ENCODE measurements at places on chromosomes 16 and 17. TPM values are rescaled to one million over a fixed set of nuclear protein-coding genes. Genes with fewer than 3 reads are reported as not detected.

DNA sequence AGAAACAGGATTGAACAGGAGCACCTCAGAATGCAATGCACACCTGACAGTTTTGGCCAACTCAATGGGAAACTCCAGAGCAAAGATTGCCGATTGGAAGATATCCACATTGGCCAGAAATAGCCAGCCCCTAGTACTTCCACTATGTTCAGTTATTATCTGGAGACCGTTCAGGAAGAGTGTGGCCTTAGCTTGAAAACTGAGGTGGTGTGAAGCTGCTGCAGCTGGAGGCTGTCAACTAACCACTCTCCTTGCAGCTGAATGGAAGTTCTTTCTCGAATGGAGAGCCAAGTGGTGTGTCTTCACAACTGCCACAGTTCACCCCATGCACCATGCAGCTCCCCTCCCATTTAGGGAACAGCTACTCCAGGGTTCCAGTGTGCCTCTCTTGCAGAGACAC is 61.9 kb upstream of the DHX40 start:
- DNase-seq, result no peak

DNA sequence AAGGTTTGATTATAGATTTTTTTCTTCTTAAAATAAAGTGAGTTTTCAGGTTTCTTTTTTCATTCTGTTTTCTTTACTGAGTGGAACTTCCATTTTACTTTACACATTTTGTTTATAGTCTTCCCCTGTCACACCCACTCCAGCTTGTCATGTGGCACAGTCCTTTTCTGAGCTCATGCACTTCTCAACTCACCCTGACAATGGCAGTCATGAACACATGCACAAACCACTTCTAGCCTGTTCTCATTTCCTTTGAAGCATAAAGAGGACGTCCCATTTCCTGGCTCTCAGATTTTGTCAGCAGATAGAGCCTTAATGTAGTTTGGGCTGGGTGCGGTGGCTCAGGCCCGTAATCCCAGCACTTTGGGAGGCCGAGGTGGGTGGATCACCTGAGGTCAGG is 168.0 kb downstream of the AHSP start:
- DNase-seq, result no peak

DNA sequence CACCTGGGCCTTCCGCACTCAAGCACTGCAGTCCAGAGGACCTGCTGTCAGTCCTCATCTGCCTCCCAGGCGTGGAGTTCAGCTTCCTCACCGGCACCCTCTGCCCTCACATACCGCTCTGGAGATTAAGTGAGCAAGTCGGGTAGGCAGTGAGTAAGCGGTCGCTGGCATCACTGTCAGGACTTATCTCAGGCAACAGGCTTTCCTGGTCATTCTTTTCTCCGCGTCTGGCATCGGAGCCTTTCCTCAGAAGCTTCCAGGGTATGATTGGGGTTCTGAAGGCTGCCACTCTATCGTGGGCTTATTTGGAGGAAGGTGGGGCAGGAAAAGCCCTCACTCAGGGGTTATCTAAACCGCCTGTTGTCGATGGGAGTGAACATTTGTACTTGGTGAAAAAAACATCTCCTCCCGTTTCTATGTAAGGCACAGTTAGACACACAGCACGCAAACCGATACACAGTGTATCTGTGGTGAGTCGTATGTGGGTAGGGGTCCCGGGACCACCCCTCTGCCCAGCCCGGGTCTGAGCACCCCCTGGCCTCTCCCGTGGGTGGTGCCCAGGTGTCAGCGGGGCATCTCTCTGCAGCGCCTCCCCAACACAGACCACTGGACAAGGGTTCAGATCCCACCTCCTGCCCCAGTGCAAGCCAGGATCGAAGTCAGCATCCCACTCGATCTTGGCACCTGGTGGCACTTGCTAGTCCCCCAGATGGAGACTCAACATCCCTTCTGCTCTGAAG is 92.5 kb upstream of the PLCG2 start:
- DNase-seq, result no peak

GRCh38 chr17:72838068-72838467 is 254.4 kb downstream of the SLC39A11 start:
- DNase-seq, result no peak

GRCh38 chr17:79080349-79080748 is 5.7 kb downstream of the ENGASE start:
- no peak for DNase-seq

GRCh38 chr17:40145476-40145875 is 5.1 kb downstream of the CASC3 start:
- DNase-seq, result no peak

DNA sequence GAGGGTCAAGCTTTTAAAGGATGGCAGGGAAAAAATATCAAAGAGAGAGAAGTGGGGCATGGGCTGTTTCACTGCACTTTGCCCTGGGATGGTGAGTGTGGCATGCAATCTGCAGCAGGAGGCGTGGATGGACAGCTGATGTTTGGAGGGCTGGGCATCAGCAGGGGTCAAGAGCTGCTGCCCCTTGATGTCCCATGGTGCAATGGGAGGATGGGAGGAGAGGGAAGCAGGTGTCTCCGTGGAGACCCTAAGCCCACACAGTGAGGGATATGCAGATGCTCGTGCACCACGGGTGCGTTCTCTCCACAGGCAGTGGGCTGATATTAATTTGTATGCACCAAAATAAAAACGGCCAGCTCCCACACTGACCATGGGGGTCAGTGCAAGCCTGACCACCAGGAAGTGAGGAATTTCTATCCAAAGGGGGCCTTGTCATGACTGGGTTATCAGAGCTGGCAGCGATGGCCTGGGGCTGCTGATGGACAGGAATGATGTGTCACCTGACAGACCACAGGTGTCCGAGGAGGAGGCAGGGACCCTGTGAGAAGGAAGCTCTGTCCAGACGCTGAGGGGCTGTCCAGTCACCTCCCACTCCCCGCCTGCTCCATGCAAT is 183.6 kb downstream of the IRF8 start:
- no peak for DNase-seq

DNA sequence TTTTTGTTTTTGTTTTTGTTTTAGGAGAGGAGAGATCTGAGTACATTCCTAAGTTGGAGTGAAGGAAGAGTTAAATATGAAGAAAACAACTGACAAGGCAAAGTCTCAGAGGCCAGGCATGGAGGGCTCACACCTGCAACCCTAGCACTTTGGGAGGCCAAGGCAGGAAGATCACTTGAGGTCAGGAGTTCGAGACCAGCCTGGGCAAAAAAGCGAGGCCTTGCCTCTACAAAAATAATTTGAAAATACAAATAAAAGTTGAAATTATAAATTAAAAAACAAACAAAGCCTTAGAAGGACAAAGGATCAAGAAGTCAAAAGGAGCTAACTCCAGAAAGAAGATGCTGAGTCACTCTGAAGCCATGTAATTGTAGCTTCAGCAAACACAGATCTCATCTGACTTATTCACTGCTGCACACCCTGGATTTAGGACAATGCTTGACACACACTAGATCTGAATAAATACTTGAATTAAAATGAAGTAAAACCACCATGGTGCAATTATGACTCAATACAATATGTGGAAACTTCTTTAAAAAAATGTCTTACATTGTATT is 9.1 kb downstream of the CEP20 start:
- no peak for DNase-seq

GRCh38 chr17:37820313-37820994 is 75.6 kb upstream of the HNF1B start:
- DNase-seq, result no peak

GRCh38 chr17:419073-419735 is 66.6 kb upstream of the RPH3AL start:
- DNase-seq, result no peak

GRCh38 chr16:73076324-73076810 is 28.4 kb upstream of the ZFHX3 start:
- no peak for DNase-seq

KRT17 gene
- 13.9 TPM for polyA plus RNA-seq

RAB26 gene
- 0.92 TPM for polyA plus RNA-seq

SYT17 gene
- polyA plus RNA-seq, result 6.0 TPM

DNASE1 gene
- 19.7 TPM for polyA plus RNA-seq

CRYBA1 gene
- polyA plus RNA-seq, result not detected

CCL17 gene
- not detected for polyA plus RNA-seq
